Stimulated activated CD8-positive, alpha-beta memory T cell treated with anti-CD3 and anti-CD28 coated beads, Interleukin-2, amount 100 ng/mL, for 48 hours (primary cell): ENCODE measurements at places on chromosomes 4 and X.

GRCh38 chrX:150635952-150636351 is 57.2 kb upstream of the MTMR1 start:
- DNase-seq: no peak

DNA sequence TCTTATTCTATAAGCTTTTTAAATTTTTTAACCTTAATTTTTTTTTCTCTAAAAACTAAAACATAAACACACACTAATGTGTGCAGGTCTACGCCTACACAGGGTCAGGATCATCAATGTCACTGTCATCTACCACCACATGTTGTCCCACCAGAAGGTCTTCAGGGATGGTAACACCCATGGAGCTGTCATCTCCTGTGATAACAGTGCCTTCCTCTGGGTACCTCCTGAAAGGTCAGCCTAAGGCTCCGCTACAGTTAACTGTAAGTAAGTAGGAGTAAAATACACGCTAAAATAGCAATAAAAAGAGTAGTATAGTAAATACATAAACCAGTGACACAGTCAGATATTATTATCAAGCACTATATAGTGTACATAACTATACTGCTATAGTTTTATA is 45.9 kb upstream of the GPRIN3 start:
- DNase-seq: no peak

DNA sequence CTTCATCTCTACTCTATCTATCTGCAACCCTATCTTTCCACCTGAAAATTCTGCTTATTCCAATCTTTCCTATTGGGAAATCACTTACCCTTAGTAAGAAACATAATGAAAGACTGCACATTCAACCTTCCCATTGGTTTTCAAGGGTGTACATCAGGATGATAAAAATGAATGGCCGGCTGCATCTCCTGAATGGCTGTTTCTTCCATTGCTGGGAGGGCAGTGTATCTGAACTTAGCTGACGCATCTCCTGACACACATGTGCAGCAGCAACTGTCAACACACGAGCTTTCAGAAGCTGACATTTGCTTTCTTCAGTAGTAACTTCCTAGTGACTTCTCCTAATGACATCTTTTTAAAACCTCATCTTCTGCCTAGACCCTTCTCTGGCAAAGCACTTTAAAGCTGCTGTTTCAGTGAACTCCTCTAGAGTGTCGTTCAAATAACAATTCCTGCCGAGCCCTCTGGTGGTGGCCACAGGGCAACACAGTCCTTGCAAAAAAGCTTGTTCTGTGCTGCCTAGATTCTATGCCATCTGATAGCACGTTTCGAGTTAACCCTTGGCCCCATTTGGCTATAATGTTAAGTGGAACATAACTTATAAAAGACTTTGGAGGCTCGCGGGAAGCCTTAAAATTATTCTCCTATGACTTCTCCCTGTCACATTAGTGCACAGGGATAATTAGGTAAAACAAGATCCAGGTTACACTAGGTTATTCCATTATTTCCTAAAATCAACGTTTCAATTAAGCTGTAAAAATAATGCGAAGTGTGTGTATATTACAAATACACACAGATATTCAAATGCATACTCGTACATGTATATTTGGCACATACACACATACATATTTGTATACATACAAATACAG is 2340.7 kb downstream of the PCDH7 start:
- DNase-seq: no peak

DNA sequence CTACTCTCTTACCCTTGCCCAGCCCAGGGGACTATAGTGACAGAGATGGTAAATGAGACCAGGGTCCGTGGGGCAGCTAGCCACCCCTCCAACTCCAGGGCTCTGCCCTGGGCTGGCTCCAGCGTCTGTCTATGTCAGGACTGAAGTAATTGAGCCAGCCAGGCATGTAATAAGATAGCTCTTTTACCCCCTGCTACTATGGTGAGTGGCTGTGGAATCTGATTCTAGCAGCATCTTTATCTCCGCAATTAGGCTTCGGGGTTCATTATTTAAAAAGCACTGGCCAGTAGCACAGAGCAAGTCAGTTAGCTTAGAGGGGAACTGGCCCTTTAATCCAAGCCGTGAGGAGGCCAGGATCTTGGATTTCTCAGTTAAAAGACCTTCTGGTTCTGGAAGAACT is 123.3 kb upstream of the RAI2 start:
- no peak for DNase-seq

- DNase-seq: no peak
Observed at GRCh38 chrX:9339603-9340491, 125.0 kb upstream of the TBL1X start.

GRCh38 chr4:61462451-61463326 is 262.6 kb downstream of the ADGRL3 start:
- DNase-seq: no peak

DNA sequence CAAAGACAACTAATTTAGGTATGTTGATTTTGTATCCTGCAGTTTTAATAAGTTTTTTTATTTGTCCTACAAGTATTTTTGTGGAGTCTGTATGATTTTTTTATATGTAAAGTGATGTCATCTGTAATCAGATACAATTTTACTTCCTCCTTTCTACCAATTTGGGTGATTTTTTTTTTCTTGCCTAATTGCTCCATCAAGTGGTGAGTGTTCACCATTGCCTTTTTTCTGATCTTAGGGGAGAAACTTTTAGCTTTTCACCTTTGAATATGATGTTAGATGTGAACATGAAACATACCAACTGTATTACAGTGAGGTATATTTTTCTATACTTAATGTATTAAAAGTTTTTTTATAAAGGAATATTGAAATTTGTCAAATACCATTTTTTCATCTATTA is 362.3 kb downstream of the PABPC4L start:
- DNase-seq: no peak

DNA sequence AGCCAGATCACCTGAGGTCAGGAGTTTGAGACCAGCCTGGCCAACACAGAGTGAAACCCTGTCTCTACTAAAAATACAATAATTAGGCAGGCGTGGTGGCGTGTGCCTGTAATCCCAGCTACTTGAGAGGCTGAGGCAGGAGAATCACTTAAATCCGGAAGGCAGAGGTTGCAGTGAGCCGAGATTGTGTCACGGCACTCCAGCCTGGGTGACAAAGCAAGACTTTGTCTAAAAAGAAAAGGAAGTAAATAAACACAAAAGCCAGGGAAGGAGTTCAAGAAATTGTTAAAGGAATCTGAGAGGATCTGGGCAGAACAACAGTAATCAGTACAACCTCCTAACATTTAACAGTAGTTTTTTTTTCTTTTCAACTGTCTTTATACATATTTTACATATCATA is 48.7 kb upstream of the ARHGEF6 start:
- DNase-seq: no peak

- no peak for DNase-seq
Observed at GRCh38 chrX:78329486-78329885, 2.1 kb upstream of the CYSLTR1 start.

- no peak for DNase-seq
Observed at GRCh38 chr4:73527196-73527595, 45.7 kb downstream of the AFM start.

DNA sequence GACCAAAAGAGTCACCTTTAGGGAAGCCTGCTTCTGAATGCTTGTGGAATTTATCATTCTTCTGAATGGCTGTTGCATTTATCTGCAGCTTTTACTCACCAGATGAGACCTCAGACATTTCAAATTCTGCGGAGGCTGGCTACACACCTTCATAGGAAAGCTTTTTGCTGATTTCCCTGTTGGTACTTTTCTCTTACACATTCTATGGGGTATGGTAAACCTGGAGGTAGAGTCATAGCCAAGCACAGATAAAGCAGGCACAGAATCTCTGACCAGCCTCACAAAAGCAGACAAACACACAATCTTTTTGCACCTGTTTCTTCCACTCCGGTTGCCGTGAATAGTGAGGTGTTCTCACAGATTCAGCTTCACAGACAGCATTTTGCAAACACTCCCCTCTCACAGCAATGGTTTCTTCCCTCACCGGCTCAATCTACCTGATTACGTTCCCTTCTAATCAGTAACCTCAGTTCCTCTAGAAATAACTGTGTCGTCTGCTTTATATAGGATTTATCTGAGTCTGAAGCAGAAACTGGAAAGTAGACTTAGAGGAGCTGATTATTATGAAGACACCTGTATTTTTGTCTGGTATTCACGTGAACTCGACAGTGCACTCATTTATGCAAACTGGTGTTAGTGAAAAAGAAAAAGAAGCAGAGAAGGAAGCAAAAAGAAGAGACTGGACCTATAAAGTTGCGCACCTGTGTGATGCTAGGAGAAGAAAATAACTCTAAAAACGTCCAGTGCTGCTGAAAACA is 83.1 kb downstream of the DMD start:
- DNase-seq: no peak

DNA sequence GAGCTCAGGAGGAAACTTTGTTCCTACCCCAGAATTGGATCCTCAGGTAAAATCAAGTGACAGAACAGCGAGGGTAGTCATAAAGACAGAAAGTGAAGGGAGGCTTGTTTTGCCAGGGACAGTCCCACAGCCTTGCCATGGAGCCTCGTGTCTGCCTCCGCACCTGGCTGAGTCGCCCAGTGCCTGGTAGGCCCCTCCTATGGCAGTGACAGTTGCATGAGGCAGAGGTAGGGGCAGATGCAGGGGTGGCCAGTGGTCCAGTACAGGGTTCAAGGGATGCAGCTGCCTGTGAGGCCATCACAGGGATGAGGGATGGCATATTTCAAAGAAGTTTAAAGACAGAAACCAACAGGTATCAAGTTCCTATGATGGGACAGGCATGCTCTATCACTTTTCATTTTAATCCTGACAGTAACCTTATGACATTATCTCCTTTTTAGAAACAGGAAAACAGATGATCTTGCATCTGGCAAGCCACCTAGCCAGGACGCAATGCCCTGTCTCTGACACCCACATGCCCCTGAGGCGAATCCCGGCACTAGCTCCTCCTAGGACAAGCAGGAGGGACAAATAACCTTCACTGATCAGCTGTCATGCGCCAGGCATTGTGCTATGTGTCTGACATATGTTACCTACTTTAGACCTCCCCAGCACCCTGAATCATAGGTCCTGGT is 127.4 kb upstream of the ENPP6 start:
- no peak for DNase-seq

- DNase-seq: no peak
Observed at GRCh38 chr4:124372916-124373315, 339.6 kb downstream of the ANKRD50 start.
